ENCODE measurements at places on chromosomes 5 and 9.

DNA sequence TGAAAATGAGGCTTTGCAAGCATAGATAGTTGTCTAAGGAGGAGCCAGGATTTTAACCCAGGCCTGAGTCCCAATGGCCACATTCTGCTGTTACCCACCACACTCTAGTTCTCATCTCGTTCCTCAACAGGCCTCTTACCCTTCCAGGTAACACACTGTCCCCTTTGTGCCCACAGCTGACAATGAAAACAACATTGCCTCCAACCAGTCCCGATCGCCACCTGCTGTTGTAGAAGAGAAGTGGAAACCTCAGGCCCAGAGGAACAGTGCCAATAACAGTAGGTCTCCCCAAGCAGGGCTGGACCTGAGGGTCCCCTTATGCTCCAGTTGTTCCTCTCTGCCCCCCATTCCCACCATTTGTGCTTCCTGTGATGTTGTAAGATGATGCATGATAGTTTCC is 30.4 kb downstream of the AMBP start:
- DNase-seq: no peak

DNA sequence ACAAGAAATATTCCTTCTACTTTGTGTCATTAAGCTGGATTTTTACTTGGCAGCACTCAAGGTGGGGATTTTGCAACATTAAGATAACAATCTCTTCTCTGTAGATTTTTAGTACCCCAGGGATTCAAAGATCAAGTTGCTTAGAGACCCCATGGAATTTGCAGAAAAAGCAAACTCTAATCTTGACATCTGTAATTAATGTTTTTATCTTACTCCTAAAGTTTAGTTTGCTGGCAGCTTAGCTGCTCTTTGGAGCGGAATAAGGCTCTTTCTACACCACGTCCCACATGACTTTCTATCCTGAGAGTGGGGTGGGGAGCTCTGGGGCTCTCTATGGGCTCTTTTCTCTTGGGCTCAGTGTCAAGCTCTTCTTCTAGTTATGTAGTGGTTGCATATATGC is 21.7 kb upstream of the SPDL1 start:
- DNase-seq: no peak

DNA sequence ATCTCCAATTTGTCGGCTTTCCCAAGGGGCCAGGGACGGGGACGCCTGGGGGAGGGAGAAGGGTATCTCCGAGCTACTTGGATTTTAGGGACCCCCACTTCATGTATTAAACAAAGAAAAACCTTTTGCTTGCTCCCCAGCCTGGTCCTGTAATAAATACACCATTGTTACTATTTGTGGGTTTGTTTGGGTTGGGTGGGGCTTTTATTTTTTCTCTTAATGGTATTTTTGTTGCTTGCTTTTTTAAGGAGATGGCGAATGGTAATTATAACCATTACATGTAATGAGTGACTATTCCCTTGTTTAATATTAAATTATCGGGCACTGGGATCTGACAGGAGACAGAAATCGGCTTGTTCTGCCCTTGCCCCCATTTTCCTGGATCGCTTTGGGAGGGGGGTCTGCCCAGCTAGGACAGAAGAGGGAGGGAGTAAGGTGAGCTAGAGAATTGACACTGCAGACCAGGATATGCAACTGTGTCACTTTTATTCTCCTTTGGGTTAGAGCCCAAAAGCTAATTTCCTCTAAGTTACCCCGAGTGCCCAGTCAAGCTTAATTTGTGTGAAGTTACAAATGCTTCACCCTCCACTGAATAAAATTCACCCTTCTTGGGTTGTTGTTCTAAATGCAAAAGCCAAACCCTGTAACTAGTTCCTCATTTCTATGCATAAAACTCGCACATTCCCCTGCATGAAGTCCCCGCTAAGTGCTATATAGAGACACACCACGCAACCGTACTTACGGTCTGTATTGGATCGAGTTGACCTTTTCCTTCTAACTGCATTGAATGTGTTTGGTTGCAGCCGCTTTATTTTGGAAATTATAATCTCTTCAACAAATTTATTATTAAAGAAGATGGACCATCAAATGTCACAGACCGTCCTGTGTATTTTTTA is 1.6 kb upstream of the ZNF608 start:
- DNase-seq: no peak

GRCh38 chr5:172701291-172701656 is 60.2 kb downstream of the NEURL1B start:
- DNase-seq: no peak

- no peak for DNase-seq
Observed at GRCh38 chr9:134321531-134321930, 4.7 kb upstream of the RXRA start.

DNA sequence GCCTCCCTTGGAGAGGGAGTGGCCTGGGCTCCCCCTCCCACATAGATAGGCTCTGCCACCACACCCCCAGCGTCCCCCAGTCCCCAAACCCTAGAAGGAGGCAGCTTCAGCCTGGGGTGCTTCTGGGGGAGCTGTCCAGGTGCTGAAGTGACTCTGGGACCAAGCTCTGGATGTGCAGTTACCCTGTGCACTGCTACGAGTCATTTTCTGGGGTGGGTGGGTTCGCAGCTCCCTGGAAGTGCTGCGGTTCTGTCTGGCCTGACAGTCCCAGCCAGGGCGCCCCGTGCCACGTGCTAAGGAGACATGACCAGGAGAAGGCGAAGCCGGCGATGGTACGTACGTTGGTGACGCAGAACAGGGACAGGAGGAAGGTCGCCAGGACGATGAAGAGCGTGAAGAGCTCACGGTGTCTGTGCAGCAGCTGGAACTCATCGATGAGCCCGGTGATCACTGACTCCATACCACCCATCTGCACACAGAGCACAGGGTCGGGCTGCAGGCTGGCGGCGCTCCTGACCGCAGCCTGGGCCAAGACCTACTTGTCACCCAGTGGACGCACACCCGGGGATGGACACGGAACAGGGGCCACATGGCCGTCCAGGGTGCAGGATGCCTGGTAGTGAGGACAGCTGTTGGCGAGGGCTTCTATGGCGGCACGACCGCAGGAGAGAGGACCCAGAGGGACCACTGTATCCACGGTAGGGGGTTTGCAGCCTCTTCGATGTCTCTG is 35.7 kb downstream of the SLC6A3 start:
- DNase-seq: no peak

- no peak for DNase-seq
Observed at GRCh38 chr5:40233268-40233667, 446.4 kb upstream of the PTGER4 start.

GRCh38 chr5:61232490-61233050 is 70.3 kb upstream of the SMIM15 start:
- DNase-seq: no peak
